Activated naive CD8-positive, alpha-beta T cell treated with anti-CD3 and anti-CD28 coated beads, Interleukin-2, amount 10 ng/mL, durations not matched to agents 7 days and 5 days (primary cell): ENCODE measurements at places on chromosomes 5 and 9.

- no peak for DNase-seq
Observed at GRCh38 chr5:91586232-91586631, 203.1 kb upstream of the ARRDC3 start.

GRCh38 chr9:134344068-134344799, 18.0 kb downstream of the RXRA start:
- DNase-seq = peak; percentile 69

GRCh38 chr5:18807256-18808149, 1173.2 kb downstream of the TAF11L14 start:
- no peak for DNase-seq

DNA sequence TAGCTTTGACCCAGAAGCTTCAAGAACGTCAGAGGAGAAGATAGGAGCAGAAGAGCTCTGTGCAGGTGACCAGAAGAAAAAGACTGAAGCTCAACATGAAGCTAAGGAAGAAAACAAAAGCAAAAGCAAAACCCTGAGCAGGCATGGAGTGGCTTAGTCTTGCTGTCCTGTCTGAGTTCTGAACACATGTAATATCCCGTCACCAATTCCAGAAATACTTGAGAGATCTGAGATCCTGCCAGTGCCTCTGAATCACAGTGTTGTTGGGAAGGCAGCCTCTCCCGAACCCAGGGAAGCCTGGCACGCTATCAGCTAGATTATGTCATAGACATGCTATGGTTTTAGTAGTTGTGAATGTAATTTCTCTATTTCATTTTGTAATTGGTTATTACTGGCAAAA, 235.7 kb downstream of the ICE1 start:
- DNase-seq = no peak

DNA sequence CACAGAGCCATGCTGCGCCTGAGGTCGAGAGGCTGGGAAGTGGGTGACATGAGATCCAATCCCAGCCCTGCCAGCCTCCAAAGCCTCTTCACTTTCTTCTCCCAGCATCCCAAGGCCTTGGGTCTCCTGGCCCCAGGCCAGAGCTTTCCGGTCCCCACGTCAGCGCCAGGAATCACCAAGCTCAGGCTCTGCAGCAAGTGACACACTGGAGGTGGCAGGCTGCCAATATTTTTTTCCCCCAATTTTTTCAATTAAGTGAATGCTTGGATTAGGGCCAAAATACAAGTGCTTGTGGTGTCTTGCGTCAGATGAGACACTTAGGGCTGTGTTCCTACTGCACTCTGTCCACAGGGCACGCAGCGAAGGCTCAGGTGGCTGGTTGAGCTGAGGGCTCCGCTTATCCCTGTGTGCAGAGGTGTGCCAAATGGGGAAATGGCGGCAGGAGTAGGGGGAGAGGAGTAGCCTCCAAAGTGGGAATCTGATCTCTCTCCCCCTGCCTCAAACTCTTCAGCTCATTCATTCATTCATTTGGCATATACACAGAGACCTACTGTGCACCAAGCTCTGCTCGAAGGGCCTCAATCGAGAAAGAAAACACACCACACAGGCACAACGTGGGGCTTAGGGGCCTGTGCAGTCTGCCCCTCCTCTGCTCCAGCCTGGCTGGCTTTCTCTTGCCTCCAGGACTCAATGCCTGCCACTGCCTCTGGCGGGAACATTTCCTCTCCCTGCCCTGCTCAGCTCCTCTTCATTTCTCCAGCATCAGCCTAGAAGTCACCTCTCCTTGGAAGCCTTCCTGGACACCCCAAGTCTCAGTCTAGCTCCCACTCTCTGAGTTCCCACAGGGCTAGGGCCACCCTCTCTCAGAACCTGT, 16.6 kb downstream of the SH3PXD2B start:
- DNase-seq = no peak

- DNase-seq = no peak
Observed at GRCh38 chr5:139759219-139759721, 36.3 kb upstream of the PSD2 start.

GRCh38 chr5:113518884-113519283, 5.4 kb downstream of the YTHDC2 start:
- no peak for DNase-seq

- no peak for DNase-seq
Observed at GRCh38 chr5:156188016-156188415, 138.9 kb upstream of the SGCD start.

GRCh38 chr9:13737885-13738284, 458.4 kb upstream of the MPDZ start:
- DNase-seq = no peak

- no peak for DNase-seq
Observed at GRCh38 chr5:4777435-4777834, 362.7 kb upstream of the ADAMTS16 start.

DNA sequence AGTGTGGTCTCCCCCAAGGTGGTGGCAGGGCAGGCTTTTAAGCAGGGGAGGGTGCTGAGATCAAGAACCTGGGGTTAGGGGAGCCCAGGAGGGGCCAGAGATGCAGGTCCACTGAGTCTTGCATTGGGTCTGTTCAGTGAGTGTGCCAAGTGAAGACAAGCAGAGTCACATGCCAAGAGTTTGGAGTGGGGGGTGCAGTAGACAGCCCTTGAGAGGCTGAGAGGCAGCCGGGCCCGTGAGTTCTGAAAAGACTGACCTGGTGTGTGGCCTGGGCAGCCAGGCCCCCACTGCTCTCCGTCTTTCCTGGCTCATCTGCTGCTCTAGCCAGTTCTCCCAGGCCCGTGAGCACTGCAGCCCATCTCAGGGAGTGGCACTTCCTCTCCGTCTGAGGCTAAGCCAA, 120.0 kb downstream of the DAB2IP start:
- DNase-seq = no peak

- DNase-seq = no peak
Observed at GRCh38 chr9:16352791-16353401, 517.6 kb downstream of the BNC2 start.

DNA sequence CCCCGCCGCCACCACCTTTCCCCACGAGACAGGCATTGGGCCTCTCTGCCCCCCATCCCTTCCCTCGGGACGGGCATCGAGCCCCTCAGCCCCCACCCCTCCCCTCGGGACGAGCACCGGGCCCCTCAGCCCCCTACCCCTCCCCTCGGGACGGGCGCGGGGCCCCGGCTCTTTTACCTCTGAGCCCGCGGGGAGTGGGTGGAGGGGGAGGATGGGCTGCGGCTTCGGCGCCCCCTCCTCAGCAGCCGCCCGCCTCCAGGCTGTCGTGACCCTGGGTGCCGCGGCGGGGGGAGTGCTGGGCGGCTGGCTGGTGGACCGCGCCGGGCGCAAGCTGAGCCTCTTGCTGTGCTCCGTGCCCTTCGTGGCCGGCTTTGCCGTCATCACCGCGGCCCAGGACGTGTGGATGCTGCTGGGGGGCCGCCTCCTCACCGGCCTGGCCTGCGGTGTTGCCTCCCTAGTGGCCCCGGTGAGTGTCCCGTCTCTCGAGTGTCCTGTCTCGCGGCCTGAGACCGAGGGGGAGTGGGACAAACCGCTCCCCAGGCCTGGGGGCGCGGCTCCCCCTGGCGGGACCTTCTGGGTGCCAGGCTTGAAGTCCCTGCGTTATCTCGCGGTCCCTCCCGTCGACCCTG, 791 bp downstream of the SLC2A8 start:
- peak; percentile 59 for DNase-seq

DNA sequence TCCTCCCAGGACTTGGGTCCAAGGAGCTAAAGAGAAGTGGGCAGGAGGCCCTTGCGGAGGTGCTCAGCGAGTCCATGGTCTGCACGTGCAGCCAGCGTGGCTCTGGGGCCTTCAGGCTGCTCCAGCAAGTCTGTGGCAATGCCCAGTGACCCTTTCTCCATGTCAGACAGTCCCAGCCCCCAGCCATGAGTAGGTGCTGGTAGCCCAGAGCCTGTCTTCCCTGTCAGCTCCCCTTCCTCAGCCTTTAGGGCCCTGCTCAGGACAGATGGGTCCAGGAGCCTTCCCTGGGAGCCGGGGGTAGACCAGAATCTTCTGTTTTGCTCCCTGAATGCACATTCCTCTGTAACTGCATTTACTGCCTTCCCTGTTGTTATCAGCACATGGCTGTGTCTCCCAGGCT, 147.2 kb upstream of the IRX2 start:
- no peak for DNase-seq

DNA sequence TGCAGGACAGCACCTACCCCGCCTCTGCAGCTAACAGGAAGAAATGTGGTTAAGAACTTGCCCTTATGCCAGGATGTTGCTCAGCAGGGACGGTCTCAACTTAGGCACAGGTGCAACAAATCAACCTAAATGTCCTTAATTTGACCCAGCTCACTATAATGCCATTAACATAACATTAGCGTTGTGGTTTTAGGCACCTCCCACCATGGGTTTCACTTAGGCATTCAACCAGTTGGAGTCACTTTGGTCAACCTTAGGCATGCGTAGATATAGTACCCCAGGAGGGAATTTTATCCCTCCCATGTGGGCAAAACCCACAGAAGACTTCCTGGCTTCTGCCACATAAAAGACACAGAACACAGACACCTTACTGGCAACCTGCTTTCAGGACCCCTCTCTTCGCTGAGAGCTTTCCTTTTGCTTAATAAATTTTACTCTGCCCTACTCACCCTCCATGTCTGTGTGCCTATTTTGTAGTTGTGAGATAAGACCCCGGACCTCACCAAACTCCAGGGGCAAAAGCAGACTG, 8.7 kb upstream of the ERAP1 start:
- DNase-seq = peak; percentile 39

- DNase-seq = no peak
Observed at GRCh38 chr5:32551194-32551593, 34.2 kb upstream of the SUB1 start.
